ENCODE measurements at places on chromosomes 3 and 15.

- no peak overlapping the region for H3K27ac ChIP-seq
- no peak overlapping the region for H3K4me3 ChIP-seq
Measured at GRCh38 chr15:33636234-33636633, 325.5 kb downstream of the RYR3 start.

DNA sequence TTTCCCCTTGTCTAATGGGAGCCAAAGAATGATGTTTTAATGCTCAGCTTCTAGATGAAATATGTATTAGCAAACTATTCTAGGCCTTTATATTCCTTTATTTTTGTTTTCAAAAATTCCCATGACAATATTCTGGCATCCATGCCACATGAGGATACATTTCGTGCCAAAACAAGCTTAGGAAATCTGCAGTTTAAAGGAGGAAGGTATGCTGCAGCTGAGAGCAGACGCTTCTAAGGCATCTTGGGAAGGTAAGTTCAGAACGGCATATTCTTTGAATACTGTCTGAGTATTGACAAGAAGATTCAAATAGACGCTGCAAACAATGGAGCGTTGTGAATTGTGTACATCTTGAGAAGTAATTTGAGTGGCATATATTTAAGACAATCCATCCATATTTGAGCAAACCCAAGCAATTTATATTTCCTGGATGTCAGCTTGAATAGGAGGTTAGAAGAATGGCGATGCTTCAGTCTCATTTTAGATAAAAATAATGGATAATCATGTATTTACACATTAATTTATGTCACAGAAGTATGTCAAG lies 158.6 kb downstream of the RAP2B start:
- no peaks in the 10 kb centered on the region for H3K4me1 ChIP-seq
- peak overlapping the region; percentile 37 for H3K27ac ChIP-seq
- peak overlapping the region; percentile 4 for H3K4me3 ChIP-seq
- DNase-seq = no peak
- no peaks in the 10 kb centered on the region for H3K27me3 ChIP-seq

GRCh38 chr15:98845138-98845884 lies 162.3 kb downstream of the PGPEP1L start:
- no peaks in the 10 kb centered on the region for H3K36me3 ChIP-seq
- H3K27me3 ChIP-seq = no peaks in the 10 kb centered on the region
- peaks cover 3% of the 10 kb centered on the region for H3K4me1 ChIP-seq
- no peak overlapping the region for H3K4me3 ChIP-seq

- H3K36me3 ChIP-seq = no peaks in the 10 kb centered on the region
- no peaks in the 10 kb centered on the region for H3K4me1 ChIP-seq
- no peak for DNase-seq
- H3K27ac ChIP-seq = no peak overlapping the region
Measured at GRCh38 chr3:121752261-121752660, 2.7 kb upstream of the GOLGB1 start.

GRCh38 chr3:36944012-36944640 lies 728 bp downstream of the TRANK1 start:
- H3K27me3 ChIP-seq = no peaks in the 10 kb centered on the region
- peak overlapping the region; percentile 60 for H3K4me3 ChIP-seq
- peak; percentile 56 for DNase-seq

- no peaks in the 10 kb centered on the region for H3K27me3 ChIP-seq
- H3K4me3 ChIP-seq = no peak overlapping the region
- no peak overlapping the region for H3K27ac ChIP-seq
- H3K4me1 ChIP-seq = no peaks in the 10 kb centered on the region
- H3K36me3 ChIP-seq = no peaks in the 10 kb centered on the region
Measured at GRCh38 chr3:187769771-187770170, 24.5 kb upstream of the BCL6 start.

- H3K27ac ChIP-seq = no peak overlapping the region
- H3K27me3 ChIP-seq = no peaks in the 10 kb centered on the region
- no peaks in the 10 kb centered on the region for H3K36me3 ChIP-seq
- no peak for DNase-seq
- no peaks in the 10 kb centered on the region for H3K4me1 ChIP-seq
Measured at GRCh38 chr3:155736381-155736780, 8.5 kb downstream of the PLCH1 start.

- H3K4me1 ChIP-seq = no peaks in the 10 kb centered on the region
- H3K27me3 ChIP-seq = no peaks in the 10 kb centered on the region
- no peaks in the 10 kb centered on the region for H3K36me3 ChIP-seq
- H3K4me3 ChIP-seq = no peak overlapping the region
- DNase-seq = no peak
Measured at GRCh38 chr3:33537133-33537532, 96.9 kb upstream of the UBP1 start.

- no peaks in the 10 kb centered on the region for H3K36me3 ChIP-seq
- H3K27me3 ChIP-seq = no peaks in the 10 kb centered on the region
- H3K4me3 ChIP-seq = no peak overlapping the region
- H3K27ac ChIP-seq = no peak overlapping the region
Measured at GRCh38 chr3:138396752-138397410, 37.5 kb upstream of the ESYT3 start.

GRCh38 chr15:82847703-82848102 lies 38.3 kb downstream of the WHAMM start:
- no peak overlapping the region for H3K27ac ChIP-seq
- no peaks in the 10 kb centered on the region for H3K36me3 ChIP-seq
- H3K27me3 ChIP-seq = no peaks in the 10 kb centered on the region
- no peak for DNase-seq
- no peak overlapping the region for H3K4me3 ChIP-seq
- H3K4me1 ChIP-seq = no peaks in the 10 kb centered on the region

GRCh38 chr3:123758081-123758564 lies 126.0 kb downstream of the MYLK start:
- H3K4me3 ChIP-seq = no peak overlapping the region
- no peaks in the 10 kb centered on the region for H3K27me3 ChIP-seq
- no peak overlapping the region for H3K27ac ChIP-seq
- H3K4me1 ChIP-seq = no peaks in the 10 kb centered on the region
- no peaks in the 10 kb centered on the region for H3K36me3 ChIP-seq
- no peak for DNase-seq

GRCh38 chr3:35777065-35777464 lies 137.7 kb downstream of the ARPP21 start:
- no peak overlapping the region for H3K27ac ChIP-seq
- H3K36me3 ChIP-seq = no peaks in the 10 kb centered on the region
- no peak for DNase-seq

DNA sequence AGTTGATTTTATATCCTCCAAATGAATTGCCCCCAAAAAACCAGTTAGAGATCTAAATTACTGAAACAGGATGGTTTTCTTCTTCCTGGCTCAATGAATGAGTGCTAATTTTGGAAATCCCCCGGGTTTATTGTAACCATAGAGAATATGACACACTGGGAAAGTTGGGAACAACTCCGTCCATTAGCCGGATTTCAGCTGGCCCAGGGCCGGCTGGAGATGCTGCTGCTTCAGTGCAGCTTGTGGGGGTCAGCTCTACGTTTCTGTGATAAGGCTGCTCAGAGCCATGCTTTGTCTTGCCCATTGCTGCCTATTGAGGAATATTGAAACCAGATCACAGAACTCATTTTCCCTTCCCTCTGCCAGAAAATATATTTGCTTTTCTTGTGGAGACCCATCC lies 20.3 kb downstream of the GYG1 start:
- no peak for DNase-seq
- H3K27me3 ChIP-seq = no peaks in the 10 kb centered on the region
- H3K36me3 ChIP-seq = no peaks in the 10 kb centered on the region

GRCh38 chr3:79405183-79405582 lies 362.6 kb downstream of the ROBO1 start:
- DNase-seq = no peak
- no peak overlapping the region for H3K27ac ChIP-seq
- no peaks in the 10 kb centered on the region for H3K27me3 ChIP-seq
- no peak overlapping the region for H3K4me3 ChIP-seq
- no peaks in the 10 kb centered on the region for H3K36me3 ChIP-seq
- no peaks in the 10 kb centered on the region for H3K4me1 ChIP-seq

GRCh38 chr15:67124111-67124510 lies 58.7 kb downstream of the SMAD3 start:
- H3K36me3 ChIP-seq = no peaks in the 10 kb centered on the region
- DNase-seq = no peak
- no peaks in the 10 kb centered on the region for H3K27me3 ChIP-seq
- peak overlapping the region; percentile 95 for H3K27ac ChIP-seq
